ENCODE measurements at places on chromosomes 4 and X.

DNA sequence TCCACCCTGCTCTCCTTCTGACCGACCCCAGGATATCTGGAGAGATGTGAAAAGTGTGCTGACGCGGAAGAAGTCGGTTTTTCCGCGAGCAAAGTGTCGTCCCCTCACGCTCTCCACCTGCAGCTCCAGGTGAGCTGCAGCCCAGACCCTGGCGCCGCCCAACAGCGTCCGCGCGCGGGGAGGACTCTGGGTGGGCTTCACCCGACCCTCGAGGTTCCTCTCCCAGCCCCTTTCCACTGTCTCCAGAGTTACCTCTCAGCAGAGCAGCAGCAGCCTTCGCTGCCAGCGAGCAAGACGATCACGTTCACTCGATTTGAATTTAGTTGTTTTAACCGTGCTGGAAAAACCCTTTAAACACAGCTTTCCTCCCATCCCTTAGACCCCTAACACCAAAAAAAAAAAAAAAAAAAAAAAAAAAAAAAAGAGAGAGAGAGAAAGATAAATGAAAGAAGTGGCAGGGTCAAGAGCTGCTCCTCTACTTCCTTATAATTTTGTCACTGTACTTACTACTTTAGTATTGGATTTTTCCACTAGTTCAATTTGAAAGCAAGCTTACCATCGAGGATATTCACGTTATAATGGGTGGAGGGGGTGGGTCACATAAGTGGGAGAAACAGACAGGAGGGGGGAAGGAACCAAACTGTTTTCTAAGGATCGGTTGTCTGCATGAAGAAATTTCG is 758 bp upstream of the NR3C2 start:
- DNase-seq: no peak

- no peak for DNase-seq
Observed at GRCh38 chrX:150406596-150406995, 43.5 kb downstream of the MAMLD1 start.

- DNase-seq: no peak
Observed at GRCh38 chr4:3449574-3450534, 8.1 kb downstream of the HGFAC start.

- DNase-seq: no peak
Observed at GRCh38 chr4:71366766-71367165, 27.9 kb downstream of the SLC4A4 start.

- no peak for DNase-seq
Observed at GRCh38 chr4:96558466-96558865, 718.6 kb downstream of the PDHA2 start.

GRCh38 chr4:54746218-54746617 is 88.5 kb downstream of the KIT start:
- DNase-seq: no peak

GRCh38 chr4:29002151-29002550 is 1718.0 kb upstream of the PCDH7 start:
- no peak for DNase-seq

- DNase-seq: no peak
Observed at GRCh38 chr4:3823496-3824341, 57.5 kb downstream of the ADRA2C start.

- no peak for DNase-seq
Observed at GRCh38 chr4:81607950-81608349, 136.2 kb upstream of the RASGEF1B start.

DNA sequence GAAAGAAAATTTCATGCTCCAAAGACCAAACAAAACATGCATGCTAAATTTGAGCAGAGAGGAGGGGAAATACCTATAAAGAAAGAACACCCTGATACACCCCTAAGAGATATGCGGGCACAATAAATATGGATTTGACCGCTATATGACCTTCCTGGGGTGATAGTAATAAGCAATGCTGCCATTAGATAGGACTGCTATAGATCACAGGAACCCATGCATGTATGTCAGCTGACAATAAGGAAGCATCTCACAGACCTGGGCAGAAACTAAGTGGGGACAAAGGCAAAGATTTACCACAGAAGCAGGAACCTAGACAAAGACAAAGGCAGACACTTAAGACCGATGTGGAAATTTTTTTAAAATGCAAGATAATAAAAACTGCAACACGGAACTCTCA is 21.3 kb downstream of the ZNF721 start:
- no peak for DNase-seq

DNA sequence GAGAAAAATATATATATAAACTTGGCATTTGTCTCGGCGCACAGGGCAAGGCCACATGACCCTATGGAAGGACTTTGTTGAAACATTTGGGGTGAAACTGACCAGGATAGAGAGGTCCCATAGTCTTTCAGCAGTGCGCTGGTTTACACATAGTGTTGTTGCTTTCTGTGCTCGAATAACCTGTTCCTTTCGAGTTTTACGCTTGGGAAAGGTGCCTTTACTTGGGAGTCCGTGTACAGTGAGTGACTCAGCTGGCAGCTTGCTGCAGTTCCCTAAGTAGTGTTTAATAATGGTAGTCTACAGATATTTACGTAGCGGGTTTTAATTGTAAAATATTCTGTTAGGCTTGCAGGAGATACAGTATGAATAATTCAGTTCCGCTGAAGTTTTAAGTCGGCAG is 578 bp downstream of the APOOL start:
- no peak for DNase-seq

- no peak for DNase-seq
Observed at GRCh38 chr4:109434007-109434971, 674 bp downstream of the SEC24B start.

DNA sequence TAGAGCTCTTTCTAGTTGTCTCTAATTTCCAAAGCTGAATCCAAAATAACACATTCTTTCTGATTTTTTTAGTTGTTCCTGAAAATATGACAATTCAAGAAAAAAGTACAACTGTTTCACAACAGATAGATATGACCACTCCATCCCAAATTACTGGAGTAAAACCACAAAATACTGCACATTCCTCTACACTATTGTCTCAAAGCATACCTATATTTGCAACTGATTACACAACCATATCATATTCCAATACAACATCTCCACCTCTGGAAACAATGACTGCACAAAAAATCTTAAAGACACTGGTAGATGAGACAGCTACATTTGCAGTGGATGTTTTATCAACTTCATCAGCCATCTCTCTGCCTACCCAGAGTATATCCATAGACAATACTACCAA is 43.6 kb downstream of the ADGRG4 start:
- DNase-seq: no peak

- no peak for DNase-seq
Observed at GRCh38 chrX:24990535-24990934, 25.2 kb downstream of the ARX start.

DNA sequence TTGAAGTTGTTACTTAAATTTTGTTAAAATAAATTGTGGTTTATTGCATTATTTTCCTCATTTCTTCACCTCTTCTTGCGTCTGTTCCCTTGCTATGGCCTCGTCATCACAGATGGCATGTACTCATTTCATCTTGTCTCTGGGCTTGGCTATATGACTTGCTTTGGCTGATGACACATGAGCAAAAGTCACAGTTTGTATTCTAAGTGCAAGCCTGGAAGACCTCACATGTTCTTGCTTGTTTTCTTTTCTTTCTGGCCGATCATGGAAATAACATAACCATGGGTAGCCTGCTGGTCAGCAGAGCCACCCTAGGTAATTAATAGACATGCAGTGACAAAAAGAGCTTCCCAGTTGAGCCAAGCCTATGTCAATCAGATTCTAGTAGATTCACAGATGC is 527.9 kb downstream of the SPRY1 start:
- DNase-seq: no peak

GRCh38 chr4:3291969-3292570 is 751 bp upstream of the RGS12 start:
- DNase-seq: peak; percentile 57

DNA sequence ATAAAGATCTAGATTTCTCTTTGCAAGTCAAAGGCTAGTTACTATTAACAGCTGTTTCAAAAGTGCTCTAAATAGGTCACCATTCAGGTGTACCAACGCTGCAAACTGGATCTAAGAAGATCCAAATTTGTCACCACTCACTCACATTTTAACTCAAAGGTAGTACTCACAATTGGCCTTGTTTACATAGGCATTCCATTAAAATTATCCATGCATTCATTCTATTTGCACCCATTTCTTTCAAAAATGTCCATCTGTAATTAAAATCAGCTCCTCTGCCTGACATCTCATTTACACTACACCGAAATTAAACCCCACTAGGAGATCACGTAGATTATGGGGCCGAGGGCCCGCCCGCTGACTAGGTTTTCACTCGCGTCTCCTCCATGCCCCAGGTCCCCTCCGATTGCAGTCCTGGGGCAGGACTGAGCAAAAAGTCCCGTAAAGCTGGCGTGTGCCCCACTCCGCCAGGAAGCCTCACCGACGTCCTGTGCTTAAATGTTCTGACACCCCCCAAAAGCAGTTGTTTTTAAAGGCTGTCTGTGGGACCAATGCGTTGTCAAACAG is 1.3 kb upstream of the ING2 start:
- no peak for DNase-seq

- DNase-seq: peak; percentile 54
Observed at GRCh38 chr4:151407466-151408379, 1.3 kb upstream of the FHIP1A start.

- DNase-seq: no peak
Observed at GRCh38 chr4:85298037-85298436, 176.9 kb upstream of the ARHGAP24 start.
